ENCODE measurements at places on chromosomes 5 and 9. TPM values are rescaled to one million over a fixed set of nuclear protein-coding genes. Genes with fewer than 3 reads are reported as not detected.

Gene COL15A1
- not detected for total RNA-seq

Gene SLC27A6
- not detected for total RNA-seq

Gene LCN10
- total RNA-seq: 70.7 TPM

Gene PCDHGA6
- 2.5 TPM for total RNA-seq

Gene SPATA31D4
- total RNA-seq: not detected

Gene PTTG1
- 7.5 TPM for total RNA-seq

Gene FCN1
- 2.2 TPM for total RNA-seq

Gene GKAP1
- 21.6 TPM for total RNA-seq
